ENCODE measurements at places on chromosomes 1 and 21. TPM values are rescaled to one million over a fixed set of nuclear protein-coding genes. Genes with fewer than 3 reads are reported as not detected.

Gene YBEY
- total RNA-seq = 11.3 TPM

Gene KCNC4
- 4.2 TPM for total RNA-seq

Gene LCA5L
- 0.49 TPM for total RNA-seq

Gene FAM229A
- total RNA-seq = 2.2 TPM

Gene C4BPA
- not detected for total RNA-seq

Gene NR5A2
- total RNA-seq = 0.25 TPM
